ENCODE measurements at places on chromosomes 5 and 9. TPM values are rescaled to one million over a fixed set of nuclear protein-coding genes. Genes with fewer than 3 reads are reported as not detected.

Gene LCN9
- total RNA-seq: not detected

Gene MARCHF3
- total RNA-seq: 2.0 TPM

Gene TAF1L
- total RNA-seq: not detected

Gene SHISAL2B
- total RNA-seq: not detected

Gene AMBP
- not detected for total RNA-seq

Gene GLRA1
- total RNA-seq: not detected

Gene CARTPT
- total RNA-seq: not detected

Gene ADAMTS16
- total RNA-seq: 0.52 TPM

Gene FAT2
- total RNA-seq: 0.16 TPM

Gene NHP2
- 248 TPM for total RNA-seq

Gene PRDM9
- not detected for total RNA-seq

Gene SH3GLB2
- total RNA-seq: 38.4 TPM

Gene OTP
- 0.24 TPM for total RNA-seq

Gene IDNK
- total RNA-seq: 0.48 TPM

Gene MLANA
- total RNA-seq: not detected

Gene OLFM1
- total RNA-seq: 0.16 TPM

Gene AFAP1L1
- 9.7 TPM for total RNA-seq

Gene ZFP2
- 0.39 TPM for total RNA-seq

Gene NR2F1
- 85.3 TPM for total RNA-seq

Gene SYNPO
- 15.3 TPM for total RNA-seq

Gene C5orf34
- total RNA-seq: 8.2 TPM

Gene ROR2
- 79.0 TPM for total RNA-seq

Gene ZFP62
- 8.0 TPM for total RNA-seq

Gene SLC36A2
- not detected for total RNA-seq

Gene IRGM
- total RNA-seq: not detected

Gene GPR151
- not detected for total RNA-seq

Gene NRARP
- total RNA-seq: 1.8 TPM

Data from epithelial cell of alveolus of lung (primary cell).